Ureter (tissue), 1 donor: ENCODE measurements at places on chromosomes 7 and 10.

DNA sequence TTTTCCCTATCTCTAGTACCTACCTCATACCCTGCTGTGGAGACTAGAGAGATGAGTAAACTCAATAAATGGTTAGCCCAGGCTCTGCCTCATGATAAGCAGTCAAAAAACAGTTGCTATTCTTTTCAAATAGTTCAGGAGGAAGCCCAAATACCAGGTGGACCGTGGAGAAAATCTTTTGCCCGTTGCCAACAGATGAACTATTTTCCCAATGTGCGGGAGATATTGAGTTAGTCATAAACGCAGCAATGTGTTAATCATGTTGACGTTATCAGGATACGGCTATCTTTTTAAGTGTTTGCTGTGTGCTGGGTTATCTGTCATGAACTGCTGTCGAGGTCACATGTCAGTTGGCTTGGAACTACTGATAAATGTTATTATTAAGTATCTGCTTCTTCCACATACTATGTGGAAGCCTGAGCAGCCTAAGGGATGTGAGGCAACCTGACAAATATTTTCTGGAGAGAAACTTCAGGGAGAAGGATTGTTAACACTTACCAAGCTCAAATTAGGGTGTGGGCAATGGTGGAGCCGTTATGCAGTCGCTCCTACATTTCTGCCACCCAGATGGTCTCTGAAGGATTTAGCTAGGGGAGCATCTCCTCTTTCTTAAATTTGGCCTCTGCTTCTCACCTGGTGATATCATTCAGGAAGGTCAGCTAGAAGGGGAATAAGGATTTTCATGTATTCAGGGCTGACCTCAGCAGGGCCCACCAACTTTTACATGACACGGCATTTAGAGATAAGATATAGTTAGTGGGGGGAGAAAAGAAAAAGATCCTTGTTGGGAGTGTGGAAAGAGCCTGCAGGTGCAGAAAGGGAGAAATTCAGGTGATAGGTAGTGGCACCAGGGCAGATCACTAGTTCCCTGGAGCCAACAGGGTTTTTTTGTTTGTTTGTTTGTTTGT lies 33.5 kb upstream of the SLC26A3 start:
- DNase-seq, result no peak

- no peak for DNase-seq
Observed at GRCh38 chr7:32577421-32577820, 82.1 kb downstream of the AVL9 start.

DNA sequence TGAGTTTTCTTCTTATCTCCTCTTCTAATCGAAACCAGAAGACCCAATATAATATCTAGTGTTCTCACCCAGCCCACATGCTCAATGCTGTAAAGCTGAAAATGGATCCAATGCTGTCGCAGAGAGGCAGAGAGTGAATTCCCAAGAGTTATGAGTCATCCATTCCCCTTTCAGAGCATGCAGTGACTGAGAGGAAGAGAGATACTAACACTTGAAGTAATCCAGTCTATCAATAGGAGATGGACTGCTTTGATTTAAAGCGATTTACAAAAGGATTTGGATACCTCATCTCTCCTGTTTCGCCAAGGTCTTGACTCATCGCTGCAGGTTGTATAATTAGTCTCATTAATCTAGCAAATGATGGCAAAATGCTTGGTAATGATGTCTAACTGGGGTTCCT lies 41.5 kb upstream of the PRKCQ start:
- DNase-seq, result no peak

DNA sequence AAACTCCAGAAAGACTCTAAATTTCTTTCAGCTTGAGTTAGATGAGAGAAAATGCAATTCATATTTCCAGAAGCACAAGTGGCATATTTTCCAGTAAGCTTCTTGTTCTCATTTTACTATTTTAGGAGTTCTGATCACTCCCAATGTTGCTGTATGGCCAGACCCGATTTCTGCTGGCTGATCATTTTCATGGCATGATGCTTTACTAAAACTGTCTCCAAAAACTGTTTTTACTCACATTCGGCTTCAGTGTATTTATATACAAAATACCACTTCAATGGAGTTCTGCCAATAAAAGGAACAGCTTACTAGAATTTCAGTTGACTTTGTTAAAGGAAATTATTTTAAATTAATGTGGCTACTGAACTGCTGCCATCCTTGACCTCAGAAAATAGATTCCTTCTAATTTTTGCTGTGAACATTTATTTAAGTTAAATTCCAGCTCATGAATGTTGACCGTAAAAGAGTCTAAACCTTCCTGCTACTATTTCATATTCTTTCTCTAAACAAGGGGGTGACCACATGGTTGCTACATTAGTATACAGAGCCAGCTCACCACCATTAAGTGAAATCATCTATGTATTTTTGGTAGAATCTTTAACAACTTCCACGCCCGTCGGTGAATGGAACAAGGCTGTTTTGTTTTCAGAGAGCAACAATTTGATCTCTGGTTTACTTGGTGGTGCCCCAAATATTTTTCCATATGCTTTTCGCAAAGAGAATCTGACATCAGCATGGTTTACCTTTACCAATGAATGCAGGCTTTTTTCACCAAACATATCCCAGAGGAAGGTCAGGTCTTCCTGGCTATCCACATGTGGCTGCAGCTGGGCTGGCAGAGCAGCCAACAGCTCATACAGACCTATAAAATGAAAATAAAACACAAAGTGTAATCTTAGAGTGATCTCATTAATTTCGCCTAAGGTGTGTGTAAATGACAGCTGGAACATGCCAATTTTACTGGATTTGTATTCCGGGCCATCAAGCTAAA lies 101.2 kb downstream of the MPP7 start:
- DNase-seq, result no peak

- DNase-seq, result peak; percentile 70
Observed at GRCh38 chr10:77104459-77104980, 533.1 kb downstream of the KCNMA1 start.

DNA sequence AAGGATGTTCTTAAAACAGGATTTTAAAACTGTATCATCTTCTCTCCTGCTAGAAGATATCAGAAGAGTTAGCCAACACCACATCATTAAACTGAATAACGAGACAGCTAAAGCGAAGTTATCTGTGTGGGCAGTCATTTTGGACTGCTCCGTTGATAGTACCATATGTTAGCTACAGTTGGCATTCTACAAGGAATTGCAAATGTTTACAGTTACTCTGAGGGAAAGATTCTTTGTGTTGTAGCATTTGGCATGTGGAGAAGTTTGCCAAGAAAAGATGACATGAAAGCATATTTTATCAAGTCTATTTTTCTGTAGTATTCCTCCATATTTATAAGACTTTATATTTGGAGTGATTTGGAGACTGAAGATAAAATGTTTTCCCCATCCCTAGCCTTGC lies 464.4 kb upstream of the POM121L12 start:
- DNase-seq, result no peak

- no peak for DNase-seq
Observed at GRCh38 chr10:90890347-90890746, 18.6 kb downstream of the RPP30 start.

GRCh38 chr7:1289666-1290025 lies 57.0 kb downstream of the UNCX start:
- no peak for DNase-seq

GRCh38 chr7:116670409-116671015 lies 1.5 kb upstream of the MET start:
- no peak for DNase-seq

- no peak for DNase-seq
Observed at GRCh38 chr10:37434091-37434490, 308.7 kb downstream of the ANKRD30A start.

DNA sequence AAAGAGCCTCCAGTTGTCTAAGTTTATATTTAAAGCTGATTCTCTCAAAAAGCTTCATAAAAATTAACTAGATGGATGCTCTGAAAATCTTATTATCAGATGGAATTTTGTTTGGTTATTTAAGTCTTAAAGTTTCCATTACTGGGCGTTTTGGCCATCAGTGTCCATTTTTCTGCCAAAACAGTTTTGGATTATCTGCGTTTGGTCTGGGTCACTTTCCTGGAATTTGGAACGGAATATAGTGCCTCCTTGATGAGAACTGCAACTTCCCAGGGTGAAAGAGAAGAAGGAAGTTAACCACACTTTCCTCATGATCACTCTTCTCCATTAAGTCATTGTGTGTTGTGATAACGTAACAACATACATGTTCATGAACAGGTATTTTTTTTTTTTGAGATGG lies 764.9 kb upstream of the AUTS2 start:
- DNase-seq, result no peak

DNA sequence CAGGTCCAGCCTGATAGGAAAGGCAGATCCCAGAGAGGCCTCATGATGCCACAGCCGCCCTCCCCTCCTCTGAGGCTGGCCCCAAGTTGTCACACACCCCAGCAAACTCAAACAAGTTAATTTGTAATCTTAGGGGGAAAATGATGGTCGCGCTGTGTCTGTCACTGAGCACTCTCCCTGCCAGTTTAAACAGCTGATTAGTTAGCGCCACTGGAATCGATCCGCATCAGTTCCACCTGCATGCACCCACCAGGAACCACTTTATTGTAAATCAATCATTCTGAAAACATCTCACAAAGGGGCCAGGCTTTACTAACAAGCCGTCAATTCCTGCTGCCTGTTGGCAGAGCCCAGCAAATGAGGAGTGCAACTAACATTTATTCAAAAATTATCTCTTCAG lies 870.9 kb downstream of the KCNMA1 start:
- no peak for DNase-seq

- DNase-seq, result no peak
Observed at GRCh38 chr10:131915990-131916766, 15.4 kb downstream of the PPP2R2D start.

DNA sequence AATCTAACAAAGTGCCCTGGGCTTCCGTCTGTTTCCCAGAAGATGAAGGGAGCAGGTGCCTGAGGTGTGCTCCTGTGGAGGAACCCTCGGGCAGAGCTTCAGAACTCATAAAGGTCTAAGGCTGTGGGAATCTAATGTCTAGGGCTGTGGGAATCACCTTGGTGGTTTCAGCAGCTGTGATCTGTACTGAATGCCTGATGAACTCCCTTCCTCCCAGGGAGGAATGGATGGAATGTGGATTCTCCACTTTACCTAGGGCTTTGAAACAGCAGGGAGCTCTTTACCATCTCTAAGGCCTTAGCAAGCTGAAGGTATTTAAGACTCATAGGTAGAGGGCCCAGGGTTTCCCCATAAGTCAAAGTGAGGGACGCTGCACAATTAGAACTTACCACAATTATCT lies 36.0 kb upstream of the SEMA3E start:
- no peak for DNase-seq

- DNase-seq, result no peak
Observed at GRCh38 chr7:96614154-96614867, 95.3 kb downstream of the SEM1 start.

DNA sequence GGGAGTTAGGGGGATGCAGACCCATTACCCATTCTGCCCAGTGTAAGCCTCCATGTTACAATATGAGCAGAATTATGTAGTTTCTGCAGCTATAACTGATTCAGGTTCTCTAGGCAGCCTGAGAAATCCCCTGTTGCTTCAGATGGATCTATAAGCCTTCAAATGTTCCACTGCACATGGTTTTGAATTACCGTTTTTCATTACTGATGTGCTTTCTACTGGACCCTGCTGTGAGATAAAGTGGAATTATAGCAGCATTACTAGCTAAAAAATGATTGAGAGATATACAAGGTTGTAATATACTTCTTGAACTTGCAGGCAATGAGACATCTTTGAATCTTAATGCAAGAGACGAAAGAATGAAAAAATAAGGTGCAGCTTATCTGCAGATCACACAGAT lies 38.4 kb upstream of the ANAPC16 start:
- no peak for DNase-seq

- DNase-seq, result no peak
Observed at GRCh38 chr10:62072901-62073300, 171.4 kb downstream of the ARID5B start.

- DNase-seq, result peak; percentile 61
Observed at GRCh38 chr10:62011558-62011957, 110.1 kb downstream of the ARID5B start.

- no peak for DNase-seq
Observed at GRCh38 chr10:20931156-20931795, 34.2 kb upstream of the NEBL start.

GRCh38 chr10:69014171-69014570 lies 25.6 kb downstream of the KIFBP start:
- no peak for DNase-seq

DNA sequence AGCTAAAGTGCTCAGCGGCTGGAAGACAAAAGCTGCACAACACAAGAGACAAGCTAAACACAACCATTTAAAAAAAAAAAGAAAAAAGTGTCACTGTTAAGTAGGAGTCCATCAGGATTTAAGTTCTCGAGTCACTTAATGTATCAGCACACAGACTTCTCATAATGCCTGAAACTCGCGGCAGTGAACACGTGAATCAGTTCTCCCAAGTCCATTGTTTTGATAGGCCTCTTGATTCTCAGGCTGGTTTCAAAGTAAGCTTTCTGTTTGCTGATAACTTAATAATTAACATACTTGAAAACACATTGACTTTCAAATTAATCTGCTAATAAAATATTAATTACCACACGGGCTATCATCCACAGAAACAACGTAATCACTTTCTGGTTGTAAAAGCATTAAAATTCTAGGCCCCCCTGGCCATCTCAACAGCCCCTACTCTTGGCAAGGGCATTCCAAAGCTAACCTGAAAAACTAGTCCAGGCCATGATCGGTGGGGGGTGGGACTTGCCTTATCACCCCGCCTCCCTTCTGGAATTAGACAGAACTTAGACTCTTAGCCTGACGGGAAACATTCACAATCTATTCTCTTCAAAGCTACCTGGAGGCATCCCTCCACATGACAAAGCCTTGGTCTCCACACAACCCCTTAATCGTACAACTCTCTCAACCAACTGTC lies 129.0 kb downstream of the DIP2C start:
- no peak for DNase-seq

GRCh38 chr7:129986600-129986999 lies 33.8 kb upstream of the UBE2H start:
- no peak for DNase-seq
